ENCODE measurements at places on chromosomes 12 and 14.

- DNase-seq: no peak
Observed at GRCh38 chr14:31920989-31921650, 156.0 kb upstream of the ARHGAP5 start.

DNA sequence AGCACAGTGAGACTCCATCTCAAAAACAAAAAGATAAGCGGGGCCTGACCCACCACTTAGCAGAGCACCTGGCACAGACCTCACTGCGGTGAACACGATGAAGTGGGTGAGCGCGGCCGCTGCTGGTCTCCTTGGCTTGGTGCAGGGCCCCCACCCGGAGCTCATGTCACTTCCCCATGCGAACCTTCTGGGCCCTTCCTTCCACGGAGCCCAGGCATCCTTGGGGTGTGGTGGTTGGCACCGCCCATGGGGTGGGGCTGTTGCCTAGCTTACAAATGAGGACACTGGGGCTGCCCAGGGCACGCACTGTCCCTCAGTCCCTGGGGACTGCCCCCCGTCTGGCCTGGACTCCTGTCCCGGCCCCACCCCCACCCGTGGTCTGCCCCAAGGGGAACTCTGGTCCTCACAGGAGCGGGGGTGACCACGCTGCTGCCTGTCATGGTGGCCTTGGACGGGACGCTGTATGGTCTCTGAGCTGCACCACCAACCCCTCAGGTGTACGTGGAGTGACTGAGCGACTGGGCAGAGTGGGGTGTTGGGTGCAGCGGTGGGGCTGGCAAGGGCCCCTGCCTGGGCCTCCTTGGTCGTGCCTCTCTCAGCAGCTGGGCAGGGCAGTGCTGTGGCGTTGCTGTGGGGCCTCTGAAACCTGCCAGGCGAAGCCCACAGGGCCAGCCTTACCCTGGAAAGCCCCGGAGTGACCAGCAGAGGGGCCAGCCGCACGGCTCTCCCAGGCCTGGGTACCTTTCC, 15.3 kb downstream of the FBRSL1 start:
- peak; percentile 81 for DNase-seq

DNA sequence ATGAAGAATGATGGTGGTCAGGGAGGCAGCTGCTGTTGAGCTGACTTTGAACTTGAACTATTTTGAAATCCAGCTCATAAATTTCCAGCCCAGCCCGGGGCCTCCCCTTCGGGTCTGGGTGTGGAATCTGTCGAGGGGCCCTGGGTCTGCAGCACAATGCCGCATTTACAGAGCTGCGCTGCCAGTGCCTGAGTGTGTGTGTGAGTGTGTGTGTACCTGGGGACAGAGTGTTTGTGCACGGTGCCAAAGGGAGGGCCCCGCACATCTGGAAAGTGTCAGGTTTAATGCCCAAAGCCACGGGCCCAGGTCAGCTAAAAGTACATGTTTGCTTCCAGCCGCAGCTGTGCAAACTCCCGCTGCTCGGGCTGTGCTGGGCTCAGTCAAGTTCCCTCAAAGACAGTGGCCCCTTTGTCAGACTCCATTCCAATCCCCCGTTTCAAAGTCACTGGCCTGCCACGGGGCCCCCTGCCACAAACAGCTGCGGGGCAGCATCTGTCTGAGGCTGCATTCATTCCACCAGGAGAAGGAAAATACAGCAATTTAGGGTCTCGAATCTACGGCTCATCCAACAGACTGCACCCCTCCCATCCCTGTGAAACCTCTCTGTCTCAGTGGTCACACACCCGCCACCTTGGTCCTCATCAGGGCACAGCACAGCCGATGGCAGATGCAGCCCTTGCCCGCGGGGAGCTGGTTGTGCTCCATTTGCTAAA, 16.3 kb upstream of the RFLNA start:
- DNase-seq: no peak

GRCh38 chr12:2997989-2998670, 38.9 kb downstream of the TEAD4 start:
- DNase-seq: no peak

- no peak for DNase-seq
Observed at GRCh38 chr14:69241577-69241976, 18.4 kb upstream of the GALNT16 start.

GRCh38 chr12:27077586-27077985, 4.8 kb downstream of the C12orf71 start:
- DNase-seq: no peak

DNA sequence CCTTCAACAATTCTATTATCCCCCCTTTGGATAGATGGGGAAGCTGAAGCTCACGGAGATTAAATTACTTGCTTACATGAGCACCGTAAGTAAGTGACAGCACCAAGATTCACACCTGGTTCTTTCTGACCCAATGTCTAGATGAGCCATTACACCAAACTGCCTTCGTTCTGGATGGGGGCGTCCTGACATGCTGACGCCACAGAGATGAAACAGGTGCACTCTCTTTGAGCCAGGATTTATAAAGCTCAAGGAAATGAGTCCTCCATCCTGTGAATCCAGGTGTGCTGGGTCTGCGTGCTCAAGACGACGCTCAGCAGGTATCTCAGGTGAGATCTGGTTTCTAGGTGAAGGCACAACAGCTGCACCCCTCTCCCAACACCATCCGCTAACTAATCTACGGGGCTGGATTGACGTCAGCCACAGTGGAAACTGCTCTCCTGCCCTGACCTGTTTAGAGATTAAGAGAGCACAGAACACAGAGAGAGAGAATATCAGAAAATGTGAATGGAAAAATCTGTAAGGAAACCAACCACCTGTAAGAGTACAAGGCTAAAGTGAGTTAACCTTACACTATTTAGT, 61.6 kb downstream of the KSR2 start:
- DNase-seq: no peak

GRCh38 chr12:112527501-112527900, 108.8 kb downstream of the PTPN11 start:
- no peak for DNase-seq

DNA sequence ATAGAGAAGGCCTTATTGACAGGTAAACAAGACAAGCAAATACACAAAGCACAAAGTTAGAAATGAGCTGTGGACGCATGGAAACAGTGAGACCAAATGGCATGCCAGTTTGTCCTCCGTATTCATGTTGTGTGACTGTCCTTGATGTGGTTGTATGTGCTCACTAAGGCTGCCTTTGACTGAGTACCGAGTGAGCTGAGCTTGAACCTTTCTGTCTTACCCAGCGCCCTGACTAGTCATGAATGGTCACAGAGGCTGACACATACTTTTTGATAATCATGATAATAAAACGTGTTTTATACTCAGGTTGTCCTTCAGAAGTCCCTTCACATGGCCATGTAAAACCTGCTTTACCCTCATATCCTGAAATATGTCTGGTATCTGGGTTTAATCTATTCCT, 553 bp upstream of the CATSPERB start:
- DNase-seq: no peak

DNA sequence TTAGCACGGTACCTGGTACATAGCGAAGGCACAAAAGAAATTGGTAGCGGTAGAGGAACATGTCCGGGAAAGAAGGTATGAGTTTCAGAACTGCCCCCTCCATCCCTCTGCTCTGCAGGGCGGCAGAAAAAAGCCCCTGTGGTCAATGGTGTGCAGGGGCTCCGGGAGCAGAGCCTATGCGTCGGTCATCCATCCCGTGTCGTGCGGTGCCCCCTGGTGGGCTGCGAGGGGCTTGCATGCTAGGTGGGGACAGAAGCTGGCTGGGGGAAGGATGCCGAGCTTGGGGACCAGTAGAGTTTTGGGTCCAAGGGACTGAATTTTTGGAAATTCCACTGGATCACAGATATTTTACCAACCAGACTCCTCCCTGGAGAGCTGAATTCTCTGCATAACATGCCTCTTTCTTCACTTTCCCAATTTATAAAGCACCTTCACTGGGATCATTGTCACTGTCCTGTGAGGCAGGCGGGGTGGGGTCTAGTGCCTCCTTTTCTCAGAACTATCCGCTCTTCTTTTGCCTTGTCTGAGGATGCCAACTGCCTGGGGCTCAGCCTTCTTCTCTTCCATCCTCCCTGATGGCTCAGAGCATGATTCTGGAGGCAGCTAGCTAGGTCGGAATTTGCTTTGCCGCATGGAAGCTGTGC, 148.7 kb downstream of the SMOC1 start:
- DNase-seq: peak; percentile 16

DNA sequence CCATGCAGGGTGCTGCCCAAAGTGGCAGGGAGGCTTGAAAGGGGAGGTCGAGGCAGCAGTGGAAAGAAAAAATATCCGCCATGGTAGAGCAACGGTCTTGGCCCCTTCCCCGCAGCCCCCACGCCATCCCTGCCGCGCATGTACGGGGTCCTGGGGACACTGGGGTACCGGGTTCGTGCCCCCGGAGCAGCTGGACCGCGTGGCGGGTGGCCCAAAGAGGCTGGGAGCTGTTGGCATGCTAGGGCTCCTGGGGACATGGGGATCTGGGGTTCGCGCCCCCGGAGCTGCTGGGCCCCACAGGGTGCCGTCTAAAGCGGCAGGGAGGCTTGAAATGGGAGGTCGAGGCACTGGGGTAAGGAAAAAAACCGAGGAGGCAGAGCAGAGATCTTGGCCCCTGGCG, 316.5 kb downstream of the ALG10 start:
- no peak for DNase-seq

DNA sequence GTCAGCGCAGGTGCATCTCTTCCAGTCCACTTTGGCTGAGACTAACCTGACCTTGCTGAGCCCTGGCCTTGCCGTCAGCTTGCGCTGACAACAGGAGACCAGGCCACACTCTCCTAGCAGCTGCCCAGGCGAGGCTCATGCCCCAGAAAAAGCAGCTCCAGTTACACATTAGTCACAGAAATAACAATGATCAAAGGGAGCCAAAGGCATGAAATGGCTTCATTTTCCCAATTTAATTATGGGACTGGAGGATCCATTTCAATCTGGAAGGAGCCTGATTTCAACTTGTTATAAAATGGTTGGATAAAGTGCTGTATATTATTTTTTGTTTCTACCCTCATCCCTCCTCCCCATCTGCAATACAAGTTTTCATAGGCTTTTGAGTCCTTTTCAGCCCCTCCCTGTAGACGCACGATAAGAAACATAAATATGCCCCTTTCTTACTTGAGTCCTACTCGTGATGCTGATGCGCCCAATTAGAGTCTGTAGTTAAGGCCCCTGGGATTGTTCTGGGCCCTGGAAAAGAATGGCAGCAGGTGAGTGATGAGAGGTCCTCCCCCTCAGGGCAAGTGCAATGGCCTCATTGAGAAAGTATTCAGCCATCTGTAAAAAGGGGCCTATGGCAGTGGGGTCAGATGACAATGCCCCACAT, 376.0 kb downstream of the C12orf75 start:
- no peak for DNase-seq

GRCh38 chr14:74982661-74983060, 20.1 kb upstream of the EIF2B2 start:
- no peak for DNase-seq

GRCh38 chr14:76613616-76614015, 147.7 kb upstream of the VASH1 start:
- no peak for DNase-seq

GRCh38 chr12:116881877-116882507, 751 bp upstream of the HRK start:
- no peak for DNase-seq

DNA sequence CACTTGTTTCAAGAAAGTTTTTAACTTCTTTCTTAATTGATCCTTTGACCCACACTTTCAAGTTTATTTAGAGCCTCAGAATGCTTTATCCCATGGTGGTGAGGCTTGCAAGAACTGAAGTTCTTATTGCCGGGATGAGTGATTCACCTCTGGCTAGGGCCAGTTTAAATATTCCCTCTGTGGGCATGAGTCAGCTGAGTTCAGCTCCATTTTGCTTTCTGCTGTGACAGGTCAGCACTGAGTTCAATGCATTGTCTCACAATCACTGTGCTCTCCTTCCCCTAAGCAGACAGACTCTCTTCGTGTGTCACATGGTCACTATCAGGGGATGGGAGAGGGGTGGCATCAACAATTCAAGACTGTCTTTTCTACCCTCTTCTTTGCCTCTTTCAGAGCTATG, 514.6 kb upstream of the FBXO33 start:
- DNase-seq: no peak

GRCh38 chr14:103703433-103704385, 11.5 kb downstream of the XRCC3 start:
- DNase-seq: no peak

DNA sequence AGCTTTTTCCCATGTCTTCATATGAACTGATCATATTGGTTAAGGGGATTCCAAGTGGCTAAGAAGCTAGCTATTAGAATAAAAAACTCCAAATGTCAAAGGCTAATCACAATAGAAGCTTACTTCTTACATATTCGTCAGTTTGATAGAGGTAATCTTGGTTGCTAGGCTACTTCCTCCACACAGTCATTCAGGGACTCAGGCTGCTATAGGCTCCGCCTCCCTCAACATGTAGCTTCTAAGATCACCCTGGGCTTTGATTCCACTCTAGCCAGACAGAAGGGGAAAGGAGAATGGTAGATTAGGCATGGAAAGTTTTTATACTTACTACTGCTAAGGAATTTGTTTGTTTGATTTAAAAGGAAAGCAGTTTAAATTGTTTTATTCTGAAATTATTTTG, 207.9 kb downstream of the EFCAB11 start:
- DNase-seq: no peak

GRCh38 chr14:71471634-71472355, 460.4 kb upstream of the RGS6 start:
- no peak for DNase-seq

- no peak for DNase-seq
Observed at GRCh38 chr14:67332468-67332867, 27.1 kb downstream of the ATP6V1D start.

GRCh38 chr14:63991833-63992232, 139.0 kb downstream of the SYNE2 start:
- no peak for DNase-seq

GRCh38 chr14:75147423-75148071, 20.7 kb upstream of the NEK9 start:
- no peak for DNase-seq

- no peak for DNase-seq
Observed at GRCh38 chr12:33432992-33433391, 6.6 kb downstream of the SYT10 start.

DNA sequence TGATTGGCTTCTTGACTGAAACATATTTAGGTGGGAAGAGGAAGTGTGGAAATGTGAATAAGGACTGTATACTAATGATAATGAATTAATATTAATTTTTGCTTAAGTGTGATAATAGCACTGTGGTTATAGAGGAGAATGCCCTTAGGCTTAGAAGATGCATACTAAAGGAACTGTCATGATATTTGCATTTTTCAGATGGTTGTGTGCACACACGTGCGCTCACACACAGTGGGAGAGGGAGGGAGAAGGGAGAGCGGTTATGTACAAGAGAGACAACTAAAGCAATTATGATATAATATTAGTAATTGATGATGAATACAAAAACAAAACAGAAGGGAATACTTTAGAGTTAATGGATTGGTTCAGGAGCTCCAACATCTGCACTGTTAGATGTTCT, 54.2 kb downstream of the RCOR1 start:
- no peak for DNase-seq

Data from hematopoietic multipotent progenitor cell (in vitro differentiated cells).